ENCODE measurements at places on chromosomes 5 and 9.

DNA sequence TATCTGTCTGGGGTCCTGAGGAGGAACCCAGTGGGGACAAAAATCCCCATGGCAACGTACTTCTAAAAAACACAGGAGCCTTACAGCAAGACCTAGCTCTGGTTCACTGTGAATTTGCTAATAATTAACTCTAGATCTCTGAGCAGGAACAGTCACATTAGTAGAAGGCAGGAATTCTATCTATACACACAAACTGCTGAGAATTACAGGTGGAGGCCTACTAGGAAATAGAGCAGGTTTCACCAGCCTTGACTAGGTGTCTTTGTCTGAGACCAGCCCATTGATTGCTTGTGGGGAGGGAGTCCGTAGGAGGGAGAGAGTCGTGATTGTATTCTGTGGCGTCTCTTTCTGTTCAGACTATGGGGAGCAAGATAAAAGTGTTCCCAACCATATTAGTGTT, 44.8 kb downstream of the PRLR start:
- DNase-seq, result no peak

DNA sequence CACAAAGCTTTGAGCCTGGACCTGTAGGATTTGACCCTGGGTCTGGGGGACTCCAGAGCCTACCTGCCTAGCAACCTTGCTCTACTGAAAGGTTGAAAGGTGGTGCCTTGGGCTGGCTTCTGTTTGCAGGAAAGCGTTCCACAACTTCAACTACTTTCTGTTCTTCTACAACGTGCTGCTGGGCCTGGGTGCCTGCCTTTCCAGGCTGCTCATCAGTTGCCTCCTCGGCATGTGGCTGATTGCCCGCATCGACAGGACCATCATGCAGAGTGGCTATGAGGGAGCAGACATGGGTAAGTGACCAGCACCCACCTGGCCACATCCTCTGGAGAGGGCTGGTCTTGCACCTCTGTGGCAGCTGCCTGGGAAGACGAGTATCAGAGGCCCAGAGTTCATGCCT, 13.6 kb upstream of the CCDC180 start:
- no peak for DNase-seq

DNA sequence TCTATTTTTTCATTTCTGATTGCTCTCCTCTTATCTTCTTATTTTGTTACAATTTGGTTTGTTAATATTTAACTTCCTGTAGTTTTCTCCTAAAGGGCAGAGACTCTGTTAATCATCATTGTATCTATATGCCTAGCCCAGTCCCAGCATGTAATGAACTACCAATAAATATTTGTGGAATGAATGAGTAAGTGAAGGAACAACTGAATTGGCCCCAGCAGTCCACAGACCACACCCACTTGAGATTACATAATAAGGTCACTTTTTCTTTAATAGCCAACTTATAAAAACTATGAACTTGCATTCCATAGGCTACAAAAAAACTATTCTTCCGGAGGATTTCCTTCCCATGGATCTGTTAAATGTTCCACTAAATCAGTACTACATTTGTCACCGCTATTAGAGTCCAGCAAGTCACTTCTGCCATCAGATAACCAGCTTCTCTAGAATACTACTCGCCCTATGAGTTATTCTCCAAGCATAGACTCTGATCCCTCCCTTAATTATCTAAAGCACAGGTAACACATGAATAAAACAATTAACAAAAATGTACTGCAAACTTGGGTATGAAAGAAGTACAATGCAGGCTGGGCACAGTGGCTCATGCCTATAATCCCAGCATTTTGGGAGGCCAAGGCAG, 27.5 kb upstream of the TNPO1 start:
- DNase-seq, result peak; percentile 21

DNA sequence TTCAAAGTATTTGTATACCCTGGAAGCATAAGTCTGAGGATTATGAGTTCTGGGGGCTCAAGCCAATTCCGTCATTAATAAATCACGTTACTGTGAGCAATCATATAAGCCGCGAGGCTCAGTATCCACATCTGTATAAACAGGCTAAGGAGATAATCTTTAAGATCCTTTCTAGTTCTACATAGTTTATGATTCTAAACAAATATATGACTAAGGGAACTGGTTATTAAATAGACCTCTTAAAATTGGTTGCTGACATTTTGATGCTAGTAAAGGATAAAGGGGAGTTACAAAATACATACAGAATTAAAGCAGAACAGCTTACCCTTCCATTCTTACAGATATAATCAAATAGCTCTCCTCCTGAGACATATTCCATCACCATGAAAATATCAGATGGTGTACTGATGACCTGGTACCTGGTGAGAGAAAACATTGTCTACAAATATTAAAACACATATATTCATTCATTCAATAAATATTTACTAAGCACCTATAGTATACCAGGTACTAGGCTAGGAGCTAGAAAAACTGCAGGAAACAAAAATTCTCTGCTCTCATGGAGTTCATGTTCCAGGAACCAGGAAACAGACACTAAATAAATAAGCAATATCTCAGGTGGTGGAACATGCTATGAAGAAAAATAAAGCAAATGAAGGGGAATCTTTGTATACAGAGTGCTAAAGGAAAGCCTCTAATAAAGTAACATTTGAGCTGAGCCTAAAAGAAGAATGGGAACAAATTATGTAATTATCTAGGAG, 19.5 kb upstream of the TTC33 start:
- no peak for DNase-seq

DNA sequence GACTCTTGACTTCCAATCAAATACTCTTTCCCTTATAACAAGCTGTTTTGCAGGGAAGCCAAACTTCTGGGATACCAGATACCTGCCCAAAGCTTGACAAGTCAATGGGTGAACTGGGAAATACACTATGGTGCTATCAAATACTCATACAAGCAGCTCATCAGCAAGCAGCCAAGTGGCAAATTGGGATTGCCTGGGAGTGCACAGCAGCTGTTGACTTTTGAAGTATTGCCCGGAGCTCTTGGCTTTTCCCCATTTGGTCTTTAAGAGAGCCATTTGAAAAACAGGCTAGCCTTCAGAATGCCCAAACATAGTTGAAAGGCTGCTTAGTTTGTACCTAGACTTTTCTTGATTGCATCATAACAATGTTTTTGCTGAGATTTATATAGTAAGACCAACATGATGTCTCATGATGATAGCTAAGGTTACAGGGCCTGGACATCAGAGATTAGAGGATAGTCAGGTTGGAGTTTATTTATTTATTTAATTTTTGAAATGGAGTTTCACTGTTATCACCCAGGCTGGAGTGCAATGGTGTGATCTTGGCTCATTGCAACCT, 210.1 kb upstream of the ZNF608 start:
- DNase-seq, result no peak

GRCh38 chr5:176658817-176659511, 11.7 kb downstream of the TSPAN17 start:
- no peak for DNase-seq
